ENCODE measurements at places on chromosomes 11 and 22.
A peak's percentile ranks its signal among the peaks of the same experiment; 100 is the strongest.

DNA sequence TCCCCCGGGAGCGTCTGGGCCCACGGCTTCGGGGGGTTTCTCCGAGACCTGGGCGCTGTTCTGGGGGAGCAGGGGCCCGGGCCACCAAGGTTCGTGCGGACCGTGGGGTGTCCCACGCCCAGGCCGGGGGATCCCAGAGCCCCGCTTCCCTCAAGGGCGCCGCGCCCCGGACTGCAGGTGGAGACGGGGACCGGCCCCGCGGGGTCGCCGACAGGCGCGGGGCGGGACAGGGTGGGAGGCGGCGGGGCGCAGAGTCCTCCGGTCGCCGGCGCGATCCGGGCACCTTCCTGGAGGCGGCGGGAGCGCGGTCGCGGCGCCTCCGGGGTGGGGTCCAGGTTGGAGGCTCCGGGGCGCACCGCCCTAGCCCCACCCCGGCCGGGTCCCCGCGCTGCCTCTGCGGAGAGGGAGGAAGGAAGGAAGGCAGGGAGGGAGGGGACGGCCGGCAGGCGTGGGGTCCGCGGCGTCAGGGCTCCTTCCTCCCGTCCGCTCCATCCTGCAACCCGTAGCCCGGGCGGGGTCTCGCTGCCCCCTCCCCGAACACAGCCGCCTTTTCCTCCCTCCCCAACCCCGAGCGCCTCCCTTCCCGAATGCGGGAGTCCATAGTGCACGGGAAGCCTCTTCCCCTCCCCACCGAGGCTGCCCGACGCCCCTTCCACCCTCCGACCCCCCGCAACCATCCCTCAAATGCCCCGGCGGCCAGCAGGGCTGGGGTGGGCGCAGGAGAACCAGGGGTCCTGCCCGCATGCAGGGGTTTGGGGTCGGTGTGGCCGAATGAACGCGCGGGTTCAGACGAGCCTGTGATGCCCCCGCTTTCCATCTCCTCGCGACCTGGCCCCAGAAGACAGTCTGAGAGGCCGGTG, 4.3 kb upstream of the ZBED4 start:
- no peak for DNase-seq

DNA sequence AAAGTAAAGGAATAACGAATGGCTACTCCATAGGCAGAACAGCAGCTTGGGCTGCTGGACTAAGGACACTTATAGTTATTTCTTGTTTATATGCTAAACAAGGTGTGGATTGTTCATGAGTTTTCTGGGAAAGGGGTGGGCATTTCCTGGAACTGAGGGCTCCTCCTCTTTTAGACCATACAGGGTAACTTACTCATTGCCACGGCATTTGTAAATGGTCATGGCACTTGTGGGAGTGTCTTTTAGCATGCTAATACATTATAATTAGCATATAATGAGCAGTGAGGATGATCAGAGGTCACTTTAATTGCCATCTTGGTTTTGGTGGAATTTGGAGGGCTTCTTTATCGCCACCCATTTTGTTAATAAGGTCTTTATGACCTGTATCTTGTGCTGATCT, 7.0 kb downstream of the OR4X1 start:
- DNase-seq = no peak

DNA sequence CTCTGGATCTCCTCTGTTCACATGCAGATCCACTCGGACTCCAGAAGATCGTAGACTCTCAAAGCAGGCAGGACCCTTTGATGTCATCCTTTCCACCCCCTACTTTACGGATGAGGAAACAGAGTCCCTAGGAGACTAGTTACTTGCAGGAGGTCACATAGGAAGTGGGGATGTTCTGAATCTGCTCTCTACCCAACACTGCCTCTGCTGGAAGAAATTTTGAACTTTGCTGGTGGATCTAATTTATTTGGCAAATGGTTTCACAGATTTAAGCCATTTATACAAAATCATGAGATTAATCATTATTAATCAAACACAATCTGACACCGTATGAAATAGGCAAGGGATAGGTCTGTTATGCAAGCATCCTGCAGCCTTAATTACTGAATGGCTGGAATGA, 55.0 kb upstream of the USP47 start:
- peak; percentile 36 for DNase-seq

- no peak for DNase-seq
These were observed 41.6 kb downstream of the BDNF start for GRCh38 chr11:27658535-27659236.

DNA sequence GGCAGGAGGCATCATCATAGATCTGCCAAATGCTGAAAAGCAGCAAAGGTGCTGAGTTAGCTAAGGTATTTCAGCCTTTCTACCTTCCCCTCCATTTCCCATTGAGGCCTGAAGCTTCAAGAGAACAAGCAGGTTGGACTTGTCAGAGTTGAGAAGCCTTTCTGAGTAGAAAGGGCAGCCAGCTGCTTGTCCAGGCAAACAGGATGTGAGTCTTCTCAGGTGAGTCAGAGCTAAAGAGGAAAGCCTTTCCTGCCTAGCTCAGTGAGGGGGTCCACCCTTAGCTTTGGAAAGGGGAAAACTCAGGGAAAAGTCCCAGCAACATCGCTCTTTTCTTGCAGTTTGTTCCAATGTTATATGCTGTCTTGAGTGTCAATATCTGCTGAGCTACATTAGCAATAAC, 13.2 kb upstream of the MPZL2 start:
- DNase-seq = peak; percentile 57

Data from iris pigment epithelial cell (primary cell).